Memory B cell (primary cell): ENCODE measurements at places on chromosomes 7 and 10.
A peak's percentile ranks its signal among the peaks of the same experiment; 100 is the strongest.

- DNase-seq, result no peak
Measured at GRCh38 chr10:132605390-132605789, 67.8 kb downstream of the INPP5A start.

DNA sequence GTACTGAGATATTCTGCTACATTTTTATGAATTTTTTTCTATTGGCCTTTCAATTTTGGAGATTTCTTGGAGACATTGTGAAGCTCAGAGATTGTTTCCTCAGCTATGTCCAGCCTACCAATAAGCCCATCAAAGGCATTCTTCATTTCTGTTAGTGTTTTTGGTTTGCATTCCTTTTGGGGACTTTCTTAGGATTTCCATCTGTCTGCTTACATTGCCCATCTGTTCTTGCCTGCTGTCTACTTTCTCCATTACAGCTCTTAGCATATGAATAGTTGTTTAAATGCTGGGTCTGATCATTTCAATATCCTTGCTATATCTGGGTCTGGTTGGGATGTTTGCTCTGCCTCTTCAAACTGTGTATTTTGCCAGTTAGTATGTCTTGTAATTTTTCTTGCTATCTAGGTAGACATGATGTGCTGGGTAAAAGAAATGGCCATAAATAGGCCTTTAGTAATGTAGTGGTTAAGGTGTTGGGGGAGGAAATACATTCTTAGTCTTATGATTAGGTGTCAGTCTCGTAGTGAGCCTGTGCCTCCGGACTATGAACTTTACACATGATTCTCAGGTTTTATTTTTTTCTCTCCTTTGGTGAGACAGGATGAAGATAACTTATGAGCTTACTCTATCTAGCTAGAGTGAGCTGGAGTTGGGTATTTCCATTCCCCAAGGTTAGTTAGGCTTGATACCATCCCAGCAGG, 32.6 kb upstream of the NME8 start:
- no peak for DNase-seq

DNA sequence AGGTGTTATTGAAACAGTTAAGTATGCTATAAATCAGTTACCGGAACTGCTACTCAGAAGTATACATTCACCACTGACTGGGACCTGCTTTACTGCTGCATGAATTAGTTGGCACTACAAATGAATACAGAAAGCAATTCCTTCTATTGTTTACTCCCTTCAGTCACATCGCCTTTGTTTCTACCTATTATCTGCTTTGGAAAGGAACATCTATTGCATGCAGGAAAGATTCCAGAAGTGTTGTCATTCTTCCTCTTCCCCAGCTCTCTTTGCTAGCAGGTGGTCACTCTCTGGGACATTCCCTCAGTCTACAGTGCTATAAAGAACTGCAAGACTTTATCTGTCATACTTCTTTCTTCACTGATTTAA, 131.3 kb downstream of the ANK3 start:
- DNase-seq, result no peak

DNA sequence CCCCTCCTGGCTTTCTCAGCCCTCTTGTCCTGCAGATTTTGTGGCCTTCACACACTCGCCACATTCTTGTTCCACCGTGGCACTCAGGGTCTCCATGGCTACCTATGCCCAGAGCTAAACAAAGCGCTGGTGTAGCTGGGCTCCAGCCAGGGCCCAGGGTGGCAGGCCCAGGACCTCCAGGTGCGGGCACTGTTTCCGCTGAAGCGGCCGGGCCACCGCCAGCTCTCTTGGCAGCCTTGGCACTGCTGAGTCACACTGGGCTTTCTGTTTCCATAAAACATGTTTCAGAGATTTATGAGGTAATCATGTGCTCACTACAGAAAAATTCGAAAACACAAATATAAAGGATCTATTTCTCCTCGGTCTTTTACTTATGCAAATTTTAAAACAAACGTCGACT, 51.3 kb downstream of the AOC1 start:
- no peak for DNase-seq

DNA sequence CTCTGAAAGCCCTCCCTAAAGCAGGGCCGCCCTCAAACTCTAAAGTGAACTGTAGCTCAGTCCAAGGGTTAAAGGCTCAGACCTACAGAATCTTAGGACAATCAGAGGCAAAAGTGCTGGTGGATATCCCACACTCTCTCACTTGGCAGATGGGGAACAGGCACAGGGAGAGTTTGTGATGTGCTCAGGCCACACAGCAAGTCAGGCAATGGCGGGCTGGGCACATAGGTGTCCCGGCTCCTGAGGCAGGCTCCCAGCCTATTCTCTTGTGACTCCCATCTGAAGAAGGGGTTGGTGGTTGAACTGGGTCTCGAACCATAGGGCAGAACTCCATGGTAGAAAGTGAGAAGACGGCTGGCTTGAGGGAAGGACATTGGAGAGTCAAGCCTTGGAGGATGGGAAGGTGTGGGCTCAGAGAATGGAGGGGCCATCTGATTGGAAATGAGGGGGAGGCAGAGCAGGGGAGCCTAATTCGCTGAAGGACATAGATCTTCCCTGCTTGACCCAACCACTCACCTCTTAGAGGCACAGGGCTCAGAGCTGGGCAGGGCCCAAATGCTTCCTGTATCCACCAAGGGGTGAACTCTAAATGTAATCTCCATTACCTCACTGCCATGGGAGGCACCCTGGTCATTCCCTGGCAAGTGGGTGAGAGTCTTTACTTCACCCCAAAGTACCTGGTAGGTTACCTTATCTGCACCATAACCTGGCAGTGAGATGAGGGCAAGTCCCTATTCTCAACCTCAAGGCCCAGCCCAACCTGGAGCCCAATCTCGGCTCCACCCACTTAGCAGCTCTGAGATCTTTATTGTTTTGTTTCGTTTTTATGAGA, 4.9 kb upstream of the ZMIZ1 start:
- DNase-seq, result no peak

DNA sequence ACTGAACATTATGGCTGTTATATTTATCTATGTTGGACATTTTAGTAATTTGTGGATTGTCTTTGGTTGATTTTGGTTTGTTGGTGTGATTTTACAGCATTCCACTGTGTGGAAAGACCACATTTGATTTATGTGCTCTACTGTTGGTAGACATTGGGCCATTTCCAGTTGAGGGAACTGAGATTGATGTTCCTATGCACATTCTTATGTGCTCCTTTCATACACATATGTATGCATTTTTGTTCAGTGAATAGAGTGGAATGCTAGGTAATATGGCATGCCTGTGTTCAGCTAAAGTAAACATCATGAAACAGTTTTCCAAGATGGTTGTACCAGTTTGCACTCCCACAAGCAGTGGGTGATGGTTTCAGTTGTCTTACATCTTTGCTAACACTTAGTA, 15.1 kb downstream of the CACNB2 start:
- no peak for DNase-seq

DNA sequence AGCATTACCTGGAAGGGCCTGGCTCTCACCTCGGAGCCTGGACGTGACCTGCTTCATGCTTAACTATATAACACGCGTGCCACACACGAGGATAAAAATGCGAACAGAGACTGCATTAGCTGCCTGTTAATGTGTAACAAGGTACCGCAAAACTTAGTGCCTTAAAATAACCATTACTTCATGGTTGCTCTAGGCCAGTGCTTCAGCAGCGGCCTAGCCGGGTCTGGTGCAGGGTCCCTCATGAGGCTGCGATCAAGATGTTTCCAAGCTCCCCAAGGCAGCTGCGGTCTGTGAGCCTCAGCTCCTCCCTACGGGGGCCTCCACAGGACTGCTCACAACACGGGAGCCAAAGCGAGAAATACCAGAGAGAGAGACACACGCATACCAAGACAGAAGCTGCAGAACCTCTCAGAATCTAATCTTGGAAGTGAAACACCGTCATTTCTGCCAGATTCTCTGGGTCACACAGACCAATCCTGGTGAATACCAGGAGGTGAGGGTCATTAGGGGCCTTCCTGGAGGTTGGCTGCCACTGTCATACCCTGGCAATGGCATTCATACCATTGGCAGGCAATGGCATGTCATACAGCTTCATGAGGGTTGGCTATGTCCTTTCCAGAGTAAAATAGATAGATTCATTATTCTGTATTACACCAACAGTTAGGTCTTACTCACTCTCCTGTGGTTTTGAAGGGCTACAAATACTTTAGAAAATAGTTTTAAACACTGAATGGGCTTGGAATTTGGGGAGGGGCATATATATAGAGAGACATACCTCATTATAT, 94.5 kb downstream of the HIPK2 start:
- DNase-seq, result no peak

GRCh38 chr10:597976-598375, 91.5 kb downstream of the DIP2C start:
- no peak for DNase-seq

DNA sequence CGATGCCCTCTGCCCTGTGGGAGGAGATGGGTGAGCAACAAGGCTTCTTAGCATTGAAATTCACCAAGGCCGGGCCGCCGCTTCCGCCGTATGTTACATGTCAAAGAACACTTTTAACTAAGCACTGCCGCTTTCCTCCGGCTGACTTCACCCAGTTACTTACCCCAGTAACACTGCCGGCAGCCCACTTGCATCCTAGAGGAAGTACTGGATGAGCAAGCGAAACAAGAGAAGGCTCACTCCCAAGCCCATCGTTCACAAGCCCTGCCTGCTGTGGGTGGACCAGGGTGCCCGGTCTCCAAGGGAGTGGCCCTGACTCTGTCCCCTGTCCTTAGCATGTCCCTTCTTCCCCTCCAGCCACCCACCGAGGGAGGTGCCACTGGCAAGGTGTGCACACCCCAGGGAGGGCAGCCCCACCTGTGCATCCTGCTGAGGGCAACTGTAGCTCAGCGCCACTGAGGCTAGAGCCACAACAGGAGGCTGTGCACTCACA, 73.1 kb upstream of the EBF3 start:
- DNase-seq, result no peak

GRCh38 chr7:157027568-157028198, 17.2 kb upstream of the MNX1 start:
- DNase-seq, result no peak

DNA sequence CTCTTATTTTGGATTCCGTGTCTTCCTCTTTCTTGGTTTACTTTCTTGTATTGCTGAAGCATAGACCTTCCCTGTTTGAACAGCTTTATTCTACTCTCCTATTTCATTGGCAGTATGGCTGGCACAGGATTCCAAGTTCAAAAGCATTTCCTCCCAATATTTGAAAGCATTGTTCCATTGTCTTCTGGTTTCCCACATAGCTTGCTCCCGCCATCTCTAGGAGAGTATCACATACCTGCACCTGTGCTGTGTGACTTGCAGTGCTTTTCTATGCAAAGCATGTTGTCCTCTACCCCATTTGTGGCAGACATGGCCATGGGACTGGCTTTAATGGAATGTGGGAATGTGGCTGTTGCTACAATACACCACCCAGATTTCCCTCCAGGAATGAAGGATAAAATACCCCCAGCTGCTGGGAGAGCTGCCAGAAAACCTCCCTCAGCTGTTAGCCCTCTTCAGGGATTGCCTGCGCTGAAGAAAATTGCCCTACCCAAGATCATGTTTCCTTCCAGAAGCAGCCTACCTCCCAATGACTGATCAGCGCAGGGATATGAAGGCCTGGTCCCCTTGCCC, 6.9 kb upstream of the MYOF start:
- DNase-seq, result no peak

- DNase-seq, result no peak
Measured at GRCh38 chr7:40327873-40328272, 193.1 kb downstream of the SUGCT start.

DNA sequence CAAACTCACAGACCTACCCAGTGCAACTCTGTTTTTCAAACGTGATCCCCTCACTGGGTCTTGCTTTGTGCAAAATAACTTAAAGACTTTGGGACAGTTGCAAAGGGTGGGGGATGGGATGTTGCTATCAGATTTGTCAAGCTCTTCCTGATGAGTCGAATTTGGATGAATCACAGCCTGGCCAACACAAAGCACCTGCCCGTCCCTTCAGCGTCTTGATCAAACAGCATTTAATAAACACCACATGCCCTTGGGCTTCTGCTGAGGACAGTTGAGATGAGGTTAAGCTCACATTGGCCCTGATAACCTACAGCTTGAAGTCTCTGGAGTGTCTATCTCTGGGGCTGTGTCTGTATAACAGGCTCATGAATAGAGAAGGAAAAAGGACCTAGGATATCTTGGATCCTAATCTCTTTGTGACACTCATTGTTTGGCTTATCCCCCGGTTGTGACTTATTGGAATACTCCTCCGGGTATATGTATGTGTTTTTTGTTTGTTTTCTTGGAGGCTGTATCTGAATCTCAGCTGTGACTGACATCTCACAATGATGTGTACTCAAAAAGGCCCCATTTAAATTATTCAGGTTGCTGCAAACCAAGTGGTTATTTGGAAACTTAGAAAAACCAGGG, 132.6 kb upstream of the NAMPT start:
- no peak for DNase-seq

DNA sequence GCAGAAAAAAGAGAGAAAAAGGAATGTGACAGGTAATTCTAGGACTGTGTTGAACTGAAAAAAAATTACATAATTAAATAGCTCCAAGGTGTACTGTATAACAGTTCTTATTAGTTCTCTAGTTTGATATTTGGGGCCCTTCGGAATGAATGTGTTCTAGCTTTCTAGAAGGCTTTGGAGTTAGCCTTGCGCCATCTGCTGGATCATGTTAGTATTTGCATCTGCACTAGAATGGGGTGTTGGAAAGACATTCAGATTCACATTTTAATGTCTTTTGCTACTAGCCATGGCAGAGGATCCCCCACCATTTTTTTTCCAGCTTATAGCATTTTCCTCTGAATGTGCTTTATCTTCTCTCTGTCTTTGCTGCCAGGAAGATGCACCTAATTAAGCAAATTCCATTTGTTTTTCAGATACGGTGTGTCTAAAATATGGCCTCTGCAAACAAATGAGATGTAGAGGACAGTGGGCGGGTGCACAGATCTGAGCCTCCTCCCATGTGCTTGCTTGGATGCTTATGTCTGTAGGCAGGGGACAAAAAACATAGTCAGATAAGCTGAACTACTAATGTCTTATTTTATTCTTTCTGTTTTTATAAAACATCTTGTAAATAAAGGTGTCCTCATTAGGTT, 238.5 kb downstream of the PHF14 start:
- peak; percentile 30 for DNase-seq

GRCh38 chr7:96308253-96308949, 13.5 kb downstream of the SLC25A13 start:
- no peak for DNase-seq

DNA sequence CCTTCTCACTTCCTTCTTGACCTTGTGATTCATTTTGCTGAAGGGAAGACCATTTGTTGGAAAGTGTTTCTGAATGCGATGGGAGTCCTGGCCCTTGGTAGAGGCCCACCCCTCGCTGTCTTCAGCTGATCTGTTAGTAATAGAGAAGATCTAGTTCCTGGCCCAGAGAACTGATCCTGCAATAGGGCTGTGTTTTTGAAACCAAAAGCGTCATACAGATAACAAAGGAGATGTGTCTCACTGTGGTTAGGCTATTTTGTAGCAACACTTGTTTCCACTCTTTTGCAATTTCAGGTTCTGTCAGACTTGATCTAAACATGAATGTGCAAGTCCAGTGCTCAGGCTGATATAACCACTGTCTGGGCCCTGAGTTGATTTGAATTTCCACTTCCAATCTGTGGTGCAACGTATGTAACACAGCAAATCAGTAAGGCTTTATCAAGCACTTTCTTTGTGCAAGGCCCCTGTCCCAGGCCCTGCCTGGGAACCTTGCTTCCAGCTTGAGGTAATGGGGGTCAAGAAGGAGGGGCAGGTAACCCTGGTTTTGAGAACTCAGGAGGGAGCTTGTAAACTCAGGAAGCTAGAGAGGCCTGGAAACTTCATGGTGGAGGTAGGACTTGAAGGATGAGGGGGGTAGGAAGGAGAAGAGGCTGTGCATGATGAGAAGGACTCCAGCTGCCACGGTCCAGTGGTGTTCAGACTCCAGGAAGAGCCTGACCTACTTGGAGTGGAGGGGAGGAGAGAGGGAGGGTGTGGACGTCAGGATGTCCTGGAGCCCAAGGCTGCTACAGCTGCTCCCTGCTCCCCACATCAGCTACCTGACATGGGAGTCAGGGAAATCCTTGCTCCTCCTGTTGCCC, 42.2 kb upstream of the SRGN start:
- no peak for DNase-seq
